ENCODE measurements at places on chromosomes 1 and 21.

GRCh38 chr1:9835758-9836631 lies 12.2 kb upstream of the CLSTN1 start:
- no peak for DNase-seq

DNA sequence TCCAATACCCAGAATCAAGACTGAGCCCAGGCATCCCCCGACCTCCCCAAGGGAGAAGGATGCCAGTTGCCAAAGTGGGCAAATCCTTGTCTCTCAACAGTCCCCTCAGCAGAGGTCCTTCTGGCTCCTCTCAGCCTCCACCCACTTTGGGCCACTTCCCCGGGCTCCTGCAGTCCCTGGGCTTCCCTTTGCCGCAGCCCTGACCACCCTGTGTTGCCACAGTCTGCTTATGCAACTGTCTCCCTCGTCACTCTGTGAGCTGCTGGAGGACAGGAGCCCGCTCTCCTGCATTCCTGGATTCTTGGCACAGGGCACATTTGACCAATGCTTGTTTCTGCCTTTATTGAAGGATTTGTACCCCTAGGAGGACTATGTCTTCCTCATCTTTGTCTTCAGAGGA lies 2.9 kb upstream of the LRP8 start:
- peak; percentile 58 for DNase-seq

GRCh38 chr21:39737376-39738000 lies 7.5 kb upstream of the IGSF5 start:
- DNase-seq, result no peak

DNA sequence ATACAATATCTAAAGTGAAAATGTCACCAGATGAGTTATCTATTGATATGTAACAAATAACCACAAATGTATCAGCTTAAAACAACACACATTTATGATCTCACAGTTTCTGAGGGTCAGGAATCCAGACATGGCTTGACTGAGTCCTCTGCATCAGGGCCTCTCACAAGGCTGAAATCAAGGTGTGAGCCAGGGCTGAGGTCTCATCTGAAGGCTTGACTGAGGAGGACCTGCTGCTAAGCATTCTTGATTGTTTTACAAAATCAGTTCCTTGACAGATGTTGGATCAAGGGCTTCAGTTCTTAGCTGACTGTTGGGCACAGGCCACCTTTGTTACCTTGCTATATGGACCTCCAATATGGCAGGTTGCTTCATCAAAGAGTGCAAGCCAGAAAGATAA lies 483.7 kb downstream of the CAMTA1 start:
- DNase-seq, result no peak

DNA sequence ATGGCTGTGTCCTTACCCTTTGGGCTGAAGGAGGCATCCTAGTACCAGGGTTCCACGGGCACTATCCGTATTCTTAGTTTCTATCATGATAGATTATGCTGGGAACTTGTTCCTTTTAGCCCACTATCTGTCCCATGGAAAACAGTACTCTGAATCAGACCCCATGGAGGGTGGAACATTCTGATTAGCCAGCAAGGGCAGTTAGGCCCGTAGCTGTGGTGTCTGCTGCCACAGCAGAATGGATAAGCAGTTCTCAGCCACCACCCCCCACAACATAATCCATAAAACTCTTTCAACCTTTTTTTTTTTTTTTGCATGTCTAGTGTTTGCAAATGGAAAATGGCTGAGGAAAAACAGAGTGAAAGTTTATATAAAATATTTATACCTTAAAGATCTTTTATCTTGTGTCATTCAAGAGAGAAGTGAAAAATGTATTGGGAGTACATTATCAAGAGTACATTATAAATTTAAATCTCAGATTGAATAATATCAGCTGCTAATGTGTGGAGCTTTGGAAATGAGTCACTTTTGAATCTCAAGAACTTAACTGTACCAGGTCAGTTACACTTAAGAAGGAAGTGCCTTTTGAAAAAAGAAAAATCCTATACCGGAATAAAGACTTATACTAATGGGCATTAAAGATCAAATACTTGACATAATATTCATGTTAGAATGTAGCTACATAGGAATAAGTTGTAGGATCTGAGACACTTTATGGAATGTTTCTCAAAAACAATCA lies 80.3 kb downstream of the NFIA start:
- no peak for DNase-seq

DNA sequence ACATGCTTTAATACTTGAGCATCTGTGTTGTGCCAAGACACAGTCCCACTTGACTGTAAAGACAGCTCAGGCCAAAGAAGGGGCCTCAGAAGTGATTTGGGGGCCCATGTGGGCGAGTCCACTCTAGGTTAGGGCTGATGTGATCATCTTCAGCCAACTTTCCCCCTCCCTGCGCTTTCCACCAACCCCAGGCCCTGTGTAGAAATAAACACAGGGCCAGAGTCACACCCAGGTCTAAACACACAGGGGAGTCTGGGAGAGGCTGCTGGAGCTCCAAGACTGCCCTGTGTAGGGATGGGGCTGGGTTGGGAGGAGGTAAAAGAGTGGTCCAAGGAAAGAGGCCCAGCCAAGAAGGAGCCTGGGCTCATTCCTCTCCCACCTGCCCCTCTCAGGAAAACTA lies 2.5 kb upstream of the WNT2B start:
- no peak for DNase-seq

- no peak for DNase-seq
Observed at GRCh38 chr1:161285521-161285920, 24.2 kb downstream of the MPZ start.

DNA sequence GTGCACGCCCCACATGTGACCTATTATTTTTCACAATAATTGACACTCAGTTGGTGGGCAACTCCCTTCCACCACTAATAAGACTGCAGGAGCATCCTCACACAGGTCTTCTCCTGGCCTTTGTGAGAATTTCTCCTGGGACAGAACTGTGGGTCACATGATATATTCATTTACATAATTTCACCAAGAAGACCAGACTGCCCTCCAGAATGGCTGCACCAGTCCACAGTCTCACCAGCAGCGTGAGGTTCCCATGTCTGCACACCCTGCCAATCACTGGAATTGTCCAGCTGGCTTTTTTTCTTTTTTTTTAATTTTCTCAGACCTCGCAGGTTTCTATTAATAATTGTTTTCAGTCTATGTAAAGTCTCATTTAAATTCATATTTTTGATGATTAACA lies 41.3 kb downstream of the ATP1A1 start:
- no peak for DNase-seq

- no peak for DNase-seq
Observed at GRCh38 chr1:68015971-68016370, 34.5 kb downstream of the DIRAS3 start.

- DNase-seq, result no peak
Observed at GRCh38 chr1:153771841-153772593, 3.2 kb upstream of the SLC27A3 start.

- DNase-seq, result no peak
Observed at GRCh38 chr21:23127973-23128372, 2129.8 kb downstream of the NCAM2 start.

- DNase-seq, result peak; percentile 24
Observed at GRCh38 chr1:150876119-150876454, 312 bp downstream of the ARNT start.

GRCh38 chr21:27812279-27812678 lies 845.4 kb upstream of the ADAMTS5 start:
- DNase-seq, result no peak

GRCh38 chr1:192654591-192655251 lies 18.8 kb downstream of the RGS13 start:
- no peak for DNase-seq

DNA sequence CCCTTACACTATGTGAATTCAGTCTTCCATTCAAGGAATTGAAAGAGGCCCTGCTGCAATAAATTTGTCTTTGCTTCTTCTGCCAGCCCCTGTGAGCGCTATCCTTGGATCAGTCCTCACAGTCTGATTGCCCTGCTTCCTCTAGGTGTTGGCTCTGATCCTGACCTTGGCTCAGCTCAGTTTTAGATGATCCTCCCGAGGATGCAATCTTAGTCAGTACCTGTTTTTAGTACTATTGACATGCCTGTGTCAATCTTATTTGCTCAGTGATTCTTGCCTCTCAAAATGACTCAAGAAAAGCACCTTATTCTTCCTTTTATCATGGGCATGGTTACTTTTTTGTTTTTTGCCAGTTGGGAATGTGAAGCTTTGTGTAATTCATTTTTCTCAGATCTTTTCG lies 101.4 kb upstream of the KCNK1 start:
- no peak for DNase-seq

- DNase-seq, result no peak
Observed at GRCh38 chr1:238006779-238007178, 116.1 kb upstream of the ZP4 start.

DNA sequence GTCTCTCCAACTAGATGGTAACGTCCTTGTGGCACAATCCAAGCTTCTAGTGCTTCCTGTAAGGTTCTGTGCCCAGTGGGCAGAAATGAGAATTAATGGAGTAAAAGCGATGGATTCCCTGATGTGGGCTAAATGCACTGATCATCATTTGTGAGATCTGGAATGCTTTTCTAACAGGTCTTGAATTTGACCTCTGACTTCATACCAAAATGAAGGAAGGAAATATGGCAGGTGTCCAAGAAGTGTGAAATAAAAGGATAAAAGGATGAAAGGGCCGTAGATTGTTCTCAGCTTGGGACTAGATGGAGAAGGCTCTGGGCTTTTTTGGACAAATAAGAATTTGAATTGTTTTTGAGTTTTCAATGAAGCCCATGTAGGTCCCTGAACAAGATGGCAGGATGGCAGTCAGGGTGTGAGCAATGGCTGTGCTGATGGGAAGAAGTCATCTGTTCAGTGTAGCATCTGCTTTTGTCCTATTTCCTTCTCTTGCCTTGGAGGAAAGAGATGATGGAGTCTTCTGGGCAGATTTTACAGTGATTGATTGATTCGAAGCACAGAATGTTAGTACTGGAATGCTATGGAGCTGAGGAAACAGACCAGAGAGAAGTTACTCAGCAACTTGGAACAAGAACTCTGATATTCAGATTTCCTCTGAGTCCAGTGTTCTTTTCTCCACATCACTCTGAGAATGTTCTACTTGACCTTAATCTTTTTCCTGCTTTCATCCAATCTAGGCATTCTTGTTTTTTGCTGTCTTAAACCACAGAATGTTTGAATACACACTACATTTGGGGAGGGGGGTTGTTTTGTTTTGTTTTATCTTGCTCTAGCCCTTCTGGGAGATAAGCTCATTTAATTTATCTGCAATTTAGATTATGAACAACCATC lies 286.0 kb downstream of the HLX start:
- no peak for DNase-seq

DNA sequence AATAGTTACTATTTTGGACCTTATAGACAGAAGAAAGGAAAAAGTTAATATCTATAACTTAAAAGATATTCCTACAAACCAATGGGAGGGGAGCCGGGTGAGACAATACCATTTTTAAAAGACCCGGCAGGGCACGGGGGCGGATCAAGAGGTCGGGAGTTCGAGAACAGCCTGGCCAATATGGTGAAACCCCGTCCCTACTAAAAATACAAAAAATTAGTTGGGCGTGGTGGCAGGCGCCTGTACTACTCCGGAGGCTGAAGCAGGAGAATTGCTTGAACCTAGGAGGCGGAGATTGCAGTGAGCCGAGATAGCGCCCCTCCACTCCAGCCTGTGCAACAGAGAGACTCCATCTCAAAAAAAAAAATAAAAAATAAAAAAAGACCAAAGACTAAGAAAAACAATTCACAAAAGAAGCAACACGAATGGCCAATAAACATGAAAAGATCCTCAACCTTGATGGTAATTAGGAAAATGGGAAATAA lies 1.2 kb upstream of the PSMB2 start:
- no peak for DNase-seq

DNA sequence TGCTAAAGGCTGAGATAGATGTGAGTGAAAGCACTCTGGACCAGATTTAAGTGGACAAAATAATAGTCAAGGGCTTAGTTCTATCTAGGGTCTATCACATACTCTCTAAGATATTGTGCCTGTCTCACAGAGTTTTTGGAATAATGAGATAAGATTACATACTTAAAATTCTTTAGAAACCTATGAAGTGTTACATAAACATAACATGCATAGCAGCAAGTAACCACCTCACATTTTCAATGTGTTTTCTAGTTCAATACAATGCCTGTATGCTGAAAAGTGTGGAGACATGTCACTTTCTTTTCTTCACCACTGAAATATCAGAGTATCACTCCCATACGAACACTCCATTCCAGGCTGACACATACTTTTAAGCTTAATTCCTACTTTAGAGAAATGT lies 16.2 kb downstream of the SDCCAG8 start:
- no peak for DNase-seq

GRCh38 chr21:46622226-46622625 lies 13.2 kb upstream of the PRMT2 start:
- peak; percentile 70 for DNase-seq

GRCh38 chr1:160204526-160205241 lies 500 bp upstream of the PEA15 start:
- peak; percentile 82 for DNase-seq

GRCh38 chr1:219276049-219276738 lies 102.5 kb downstream of the LYPLAL1 start:
- DNase-seq, result no peak

DNA sequence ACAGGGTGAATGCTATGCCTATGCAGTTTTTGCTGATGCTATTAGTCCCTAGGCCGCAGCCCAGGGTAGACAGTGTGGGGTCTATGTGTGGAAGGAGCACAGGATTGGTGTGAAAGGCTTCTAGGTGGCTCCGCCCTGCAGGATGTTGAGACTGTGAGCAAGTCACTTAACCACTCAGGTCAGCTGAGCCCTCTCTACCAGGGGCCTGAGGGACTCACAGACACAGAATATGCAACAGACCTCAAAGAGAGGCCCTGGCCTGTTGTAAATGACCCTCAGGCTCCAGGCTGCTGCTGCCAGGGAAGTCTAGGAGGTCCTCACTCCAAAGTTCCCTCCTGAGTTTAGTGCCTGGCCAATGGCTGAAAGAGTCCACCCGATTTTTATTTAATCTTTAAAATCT lies 11.0 kb downstream of the NHLH2 start:
- DNase-seq, result no peak

- DNase-seq, result no peak
Observed at GRCh38 chr1:24117722-24118409, 5.9 kb upstream of the MYOM3 start.

DNA sequence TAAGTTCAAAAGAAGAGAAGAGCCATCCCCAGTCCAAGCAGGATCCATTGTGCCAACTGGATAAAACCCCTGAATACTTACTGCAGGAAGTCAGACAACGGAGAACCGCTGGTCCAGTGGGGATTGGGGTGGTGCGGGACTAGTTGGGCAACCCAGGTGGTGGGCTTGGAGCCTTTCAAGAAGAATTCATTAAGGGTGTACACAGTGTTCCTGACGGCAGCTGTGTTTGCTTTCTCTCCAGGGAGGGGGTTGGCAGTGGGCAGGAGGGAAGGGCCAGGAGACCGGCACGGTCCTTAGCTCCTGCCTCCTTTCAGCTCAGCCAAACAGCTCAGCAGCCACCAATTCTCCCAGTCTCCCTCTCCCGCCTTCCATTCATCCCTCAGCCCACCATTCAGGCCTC lies 7.1 kb upstream of the CDK18 start:
- no peak for DNase-seq

- DNase-seq, result no peak
Observed at GRCh38 chr21:36420571-36421339, 35.6 kb downstream of the CHAF1B start.

- DNase-seq, result peak; percentile 59
Observed at GRCh38 chr1:231590453-231591198, 36.0 kb upstream of the DISC1 start.

GRCh38 chr1:207815913-207816291 lies 64.0 kb downstream of the CD46 start:
- peak; percentile 88 for DNase-seq

Measured in CD14-positive monocyte (primary cell).